Stomach (tissue), 19 donors: ENCODE measurements at places on chromosomes 4 and X. TPM values are rescaled to one million over a fixed set of nuclear protein-coding genes. Genes with fewer than 3 reads are reported as not detected.
A peak's percentile ranks its signal among the peaks of the same experiment; 100 is the strongest.

MAGEA4 gene
- total RNA-seq, result not detected

DNA sequence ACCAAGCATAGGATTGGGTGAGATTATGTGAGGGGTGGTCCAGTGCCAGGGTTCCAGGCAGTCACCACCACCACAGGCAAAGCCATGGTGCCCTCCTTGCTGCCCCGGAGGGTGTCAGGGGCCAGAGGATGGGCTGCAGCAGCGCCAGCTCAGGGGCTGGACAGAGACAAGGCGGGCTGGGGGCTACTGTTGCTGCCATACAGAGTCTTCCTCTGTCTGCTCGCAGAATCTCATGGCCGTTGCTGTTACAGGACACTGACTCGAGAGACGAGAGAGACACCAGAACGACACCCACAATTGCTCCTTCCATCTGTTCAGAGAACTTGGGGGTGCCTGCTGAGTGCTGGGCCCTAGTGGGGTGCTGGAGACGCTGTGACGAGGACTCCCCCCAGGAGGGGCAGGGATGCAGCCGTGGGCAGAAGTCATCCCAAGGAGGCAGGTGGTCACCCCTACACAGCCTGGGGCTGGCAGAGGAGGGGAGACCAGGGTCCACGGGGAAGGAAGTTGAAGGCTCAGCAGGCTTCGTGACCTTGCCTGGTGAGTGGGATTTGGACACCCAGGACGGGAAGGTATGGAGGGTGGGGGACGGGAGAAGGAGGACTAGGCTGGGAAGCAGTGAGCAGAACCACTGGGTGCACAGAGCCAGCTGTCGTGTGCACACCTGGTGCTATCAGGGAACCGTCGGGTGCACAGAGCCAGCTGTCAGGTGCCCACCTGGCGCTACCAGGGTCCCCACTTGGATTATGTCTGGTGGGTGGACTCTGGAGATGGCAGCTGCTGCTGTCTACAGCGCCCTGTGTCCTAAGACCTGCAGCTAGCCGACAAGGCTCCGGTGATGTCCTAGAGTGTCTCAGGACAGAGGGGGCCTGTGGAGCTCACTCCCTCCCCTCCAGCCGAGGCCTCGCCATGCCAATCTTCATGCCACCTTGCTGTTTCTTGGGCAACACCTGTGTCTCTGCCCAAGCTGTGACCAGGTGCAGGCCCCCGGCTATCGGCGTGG is 43.9 kb upstream of the HMX1 start:
- DNase-seq, result peak; percentile 20

GRCh38 chrX:112696481-112696880 is 16.7 kb upstream of the LHFPL1 start:
- no peak for DNase-seq

GRCh38 chrX:70042399-70043371 is 7.1 kb downstream of the AWAT2 start:
- DNase-seq, result peak; percentile 35

DNA sequence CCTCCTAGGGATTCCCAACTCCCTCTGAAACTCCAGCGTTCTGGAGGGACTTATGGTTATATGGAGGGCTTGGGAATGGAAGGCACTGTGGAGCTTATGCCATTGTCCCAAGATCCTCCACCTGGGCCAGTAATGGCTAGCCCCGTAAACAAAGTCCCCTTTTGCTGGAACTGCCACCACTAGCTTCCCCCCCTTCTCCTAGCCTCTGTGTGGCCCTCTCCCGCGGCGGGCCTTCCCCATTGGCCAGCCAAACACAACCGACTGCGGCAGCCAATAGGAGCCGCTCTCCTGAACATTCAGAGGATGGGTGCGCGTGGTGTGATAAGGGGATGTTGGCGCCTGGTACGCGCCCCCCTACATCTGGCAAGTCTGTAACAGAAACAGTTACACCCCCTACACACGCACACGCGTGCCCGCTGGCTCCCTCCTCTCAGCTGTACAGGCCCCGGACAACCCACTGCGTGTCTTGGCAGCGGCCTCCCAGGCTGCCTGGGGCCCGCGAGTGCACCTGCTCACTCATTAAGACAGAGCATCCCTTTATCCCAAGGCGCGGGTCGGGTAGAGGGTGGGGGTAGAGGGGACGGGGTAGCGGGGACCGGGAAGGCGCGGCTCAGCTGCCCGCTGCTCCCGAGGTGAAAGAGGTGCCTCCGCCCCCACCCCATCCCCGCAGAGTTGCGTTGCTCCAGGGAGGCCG is 863 bp upstream of the RAB33A start:
- DNase-seq, result peak; percentile 77
